ENCODE measurements at places on chromosomes 13 and 19.

GRCh38 chr19:1172353-1173158, 1.5 kb downstream of the SBNO2 start:
- no peak for DNase-seq

GRCh38 chr13:29956853-29957252, 106.4 kb upstream of the UBL3 start:
- no peak for DNase-seq

DNA sequence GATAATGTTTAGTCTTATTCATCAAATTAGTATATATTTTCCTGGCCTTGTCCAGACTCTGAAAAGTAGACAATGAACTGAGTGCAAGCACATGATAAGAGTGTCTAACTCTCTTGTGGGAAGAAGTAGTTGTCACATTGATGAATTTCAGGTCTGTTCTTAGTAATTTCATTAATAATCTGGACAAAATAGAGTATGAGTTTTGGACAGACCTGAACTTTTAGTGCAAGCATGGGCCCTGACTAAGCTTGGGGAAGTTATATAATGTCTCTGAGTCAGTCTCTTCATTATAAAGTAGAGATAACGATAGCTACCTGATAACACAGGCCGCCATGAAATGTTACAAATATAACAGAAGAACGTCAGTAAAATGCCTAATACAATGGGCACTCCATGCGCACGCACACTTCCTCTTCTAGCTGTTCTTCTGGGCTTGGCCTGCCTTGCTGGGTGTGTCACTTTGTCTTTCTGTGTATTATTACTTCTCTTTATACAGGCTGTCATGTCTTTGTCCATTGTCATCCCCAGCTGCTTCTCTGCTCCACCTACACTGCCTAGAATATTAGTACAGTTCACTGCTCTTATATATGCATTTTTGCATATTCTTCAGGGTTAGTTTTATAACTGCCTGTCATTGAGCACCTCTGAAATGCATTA, 129.1 kb upstream of the HTR2A start:
- no peak for DNase-seq

DNA sequence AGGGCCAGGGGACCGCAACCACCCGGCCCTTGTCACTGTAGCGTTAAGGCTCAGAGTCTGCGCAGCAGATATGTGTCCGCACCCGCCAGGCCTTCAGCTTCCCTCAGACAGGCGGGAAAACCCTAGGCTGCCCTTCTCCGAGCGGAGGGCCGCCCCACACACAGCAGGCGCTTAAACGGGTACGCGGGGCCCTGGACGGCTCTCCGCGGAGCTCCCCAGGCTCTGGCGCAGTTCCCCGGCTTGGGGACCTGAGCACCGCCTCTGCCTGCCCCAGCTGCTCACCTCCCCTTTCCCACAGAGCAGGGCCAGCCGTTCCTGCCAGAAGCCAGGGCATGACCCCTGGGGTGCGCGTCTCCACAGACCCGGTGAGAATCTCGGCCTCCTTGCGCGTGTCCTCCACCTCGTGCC, 593 bp downstream of the ZNF135 start:
- DNase-seq: no peak

GRCh38 chr19:2164020-2164998, 576 bp downstream of the DOT1L start:
- no peak for DNase-seq

DNA sequence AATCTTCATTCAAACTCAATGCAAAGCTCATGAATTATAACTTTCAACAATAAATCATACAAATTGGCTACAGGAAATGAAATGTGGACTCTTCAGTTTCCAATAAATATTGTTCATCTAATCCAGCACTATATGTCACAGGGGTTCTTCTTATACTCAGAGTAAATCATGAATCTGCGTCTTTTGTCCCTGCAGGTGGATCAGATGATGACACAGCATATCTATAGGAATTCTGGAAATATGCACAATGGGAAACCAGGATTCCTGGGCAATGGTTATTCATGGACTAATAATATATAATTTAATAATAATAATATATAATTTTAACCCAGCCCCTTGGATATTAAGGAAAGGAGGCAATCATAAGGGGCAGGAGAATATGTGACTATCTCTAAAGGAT, 8.4 kb downstream of the ZNF573 start:
- no peak for DNase-seq

DNA sequence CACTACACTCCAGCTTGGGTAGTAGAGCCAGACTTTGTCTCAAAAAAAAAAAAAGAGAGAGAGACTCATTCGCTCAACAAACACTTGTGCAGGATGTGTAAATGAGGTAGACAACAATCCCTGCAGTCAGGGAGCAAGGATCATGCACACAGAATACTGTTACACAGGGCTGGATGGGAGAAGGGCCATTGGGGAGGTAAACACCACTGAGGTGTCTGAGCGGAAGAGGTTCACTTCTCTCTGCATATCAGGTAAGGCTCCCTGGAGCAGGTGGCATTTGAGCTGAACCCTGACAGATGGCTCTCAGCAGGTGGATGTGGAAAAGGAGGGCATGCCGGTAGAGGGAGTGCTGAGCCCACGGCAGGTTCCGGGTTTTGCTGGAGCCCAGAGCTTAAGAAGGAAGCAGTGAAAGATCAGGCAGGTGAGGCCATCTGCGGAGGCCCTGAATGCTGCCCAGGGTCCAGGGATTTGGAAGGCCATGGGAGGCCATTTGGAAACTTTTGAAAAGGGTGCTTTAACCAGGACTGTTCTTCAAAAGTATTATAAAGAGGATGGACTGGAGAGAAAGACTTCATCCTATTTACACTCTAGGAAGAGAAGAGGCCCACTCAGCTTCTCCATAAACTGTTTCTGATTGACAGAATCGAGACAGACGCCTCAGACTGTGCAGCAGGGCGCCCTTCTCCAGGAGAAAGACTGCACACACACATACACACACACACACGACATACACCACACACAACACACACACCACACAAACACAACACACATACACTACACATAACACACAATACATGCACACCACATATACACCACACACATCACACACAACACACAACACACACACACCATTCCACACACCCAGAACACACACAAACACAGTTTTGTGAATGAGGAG, 199.4 kb downstream of the USP12 start:
- DNase-seq: no peak

GRCh38 chr13:98577836-98578285, 954 bp upstream of the STK24 start:
- no peak for DNase-seq

GRCh38 chr13:73754727-73755292, 379.4 kb downstream of the KLF12 start:
- peak; percentile 40 for DNase-seq

DNA sequence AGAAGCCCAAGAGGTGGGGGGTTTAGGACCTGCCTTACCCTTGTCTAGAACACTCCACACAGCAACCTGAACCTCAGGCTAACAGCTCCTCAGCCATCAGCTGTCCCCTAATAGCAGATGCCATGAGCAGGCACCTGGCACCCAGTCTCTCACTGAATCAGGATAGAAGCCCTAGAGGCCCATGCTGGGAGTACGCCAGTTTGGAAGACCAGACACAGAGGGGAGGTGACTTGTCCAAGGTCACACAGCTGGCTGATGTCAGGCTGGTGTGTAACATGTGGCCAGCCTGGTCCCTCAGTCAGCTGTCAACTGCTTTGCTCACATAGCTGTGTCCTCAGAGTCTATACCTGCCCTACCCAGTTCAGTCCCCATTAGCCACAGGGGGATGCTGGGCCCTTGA, 12.8 kb upstream of the SAMD1 start:
- DNase-seq: no peak

Measured in fibroblast of skin of left biceps (primary cell).